Mesenteric fat pad (tissue), 1 donor: ENCODE measurements at places on chromosomes 5 and 9.

DNA sequence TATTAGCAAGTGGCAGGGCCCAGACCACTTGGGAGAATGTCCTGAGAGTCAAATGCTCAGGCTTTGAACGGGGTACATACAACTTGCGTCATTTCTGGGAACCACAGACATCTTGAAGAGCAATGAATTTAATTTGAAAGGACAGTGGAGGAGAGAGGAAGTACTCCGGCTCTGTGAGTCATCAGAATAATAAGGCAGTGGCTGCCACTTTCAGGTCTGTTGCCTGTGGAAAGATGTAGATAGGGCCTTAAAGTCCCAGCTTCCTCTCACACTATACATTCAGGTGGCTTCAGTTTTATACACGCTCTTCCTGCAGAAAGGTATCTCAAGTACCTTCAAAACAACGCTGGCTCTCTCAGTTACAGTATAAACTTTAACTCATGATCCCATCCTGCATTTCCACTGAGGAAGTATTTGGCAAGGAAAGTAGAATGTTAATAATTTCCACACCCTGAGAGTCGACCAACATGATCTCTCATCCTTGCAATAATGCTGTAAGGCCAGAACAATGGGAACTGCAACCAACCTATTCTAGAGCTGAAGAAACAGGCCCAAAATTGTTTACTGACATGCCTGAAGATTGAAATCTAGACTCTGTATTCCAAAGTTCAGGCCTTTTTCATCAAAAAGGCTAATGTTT, 6.8 kb upstream of the PRUNE2 start:
- DNase-seq = no peak

DNA sequence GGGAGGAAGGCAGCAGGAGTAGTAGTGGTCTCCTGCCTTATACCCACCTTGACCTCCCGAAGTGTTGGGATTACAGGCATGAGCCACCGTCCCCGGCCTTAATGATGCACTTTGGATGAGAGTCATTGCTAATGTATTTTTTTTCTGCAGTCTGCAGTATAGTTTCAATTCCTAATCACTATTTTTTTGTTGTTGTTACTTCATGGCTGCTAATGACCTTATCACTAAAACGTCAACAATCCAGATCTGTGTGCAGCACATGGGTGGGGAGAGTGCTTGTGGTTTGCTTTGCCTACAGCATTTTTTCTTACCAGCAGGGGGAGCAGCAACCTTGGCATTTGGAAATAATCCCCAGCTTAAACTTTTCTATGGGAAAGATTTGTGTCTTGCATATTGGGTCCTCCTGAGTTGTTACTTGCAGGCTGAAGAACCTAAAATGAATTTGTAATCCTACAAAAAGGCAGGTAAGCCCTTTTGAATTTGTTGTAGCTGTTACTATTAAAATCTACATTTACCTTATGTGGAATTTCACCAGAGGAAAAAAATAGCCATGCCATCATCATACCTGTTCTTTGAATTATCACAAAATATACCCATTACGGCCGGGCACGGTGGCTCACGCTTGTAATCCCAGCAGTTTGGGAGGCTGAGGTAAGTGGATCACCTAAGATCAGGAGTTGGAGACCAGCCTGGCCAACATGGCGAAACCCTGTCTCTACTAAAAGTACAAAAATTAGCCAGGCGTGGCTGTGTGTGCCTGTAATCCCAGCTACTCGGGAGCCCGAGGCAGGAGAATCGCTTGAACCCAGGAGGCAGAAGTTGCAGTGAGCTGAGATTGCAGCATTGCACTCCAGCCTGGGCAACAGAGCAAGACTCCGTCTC, 6.3 kb upstream of the MED7 start:
- no peak for DNase-seq

DNA sequence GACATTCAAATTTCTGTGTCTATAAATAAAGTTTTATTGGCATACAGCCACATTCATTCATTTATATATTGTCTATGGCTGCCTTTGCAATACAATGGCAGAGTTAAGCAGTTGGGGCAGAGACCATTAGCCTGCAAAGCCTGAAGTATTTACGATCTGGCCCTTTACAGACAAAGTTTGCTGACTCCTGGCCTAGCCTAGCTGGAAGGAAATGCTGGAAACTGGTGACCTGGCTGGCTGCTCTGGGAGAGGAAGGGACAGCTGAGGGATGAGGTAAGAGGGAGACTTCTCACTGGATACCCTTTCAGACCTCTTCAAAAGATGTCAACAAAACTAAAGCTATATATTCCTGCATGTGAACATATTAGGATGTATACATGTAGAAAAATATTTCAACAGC, 66.0 kb upstream of the PPARGC1B start:
- no peak for DNase-seq

- DNase-seq = no peak
Observed at GRCh38 chr9:136759001-136759400, 958 bp upstream of the LCN8 start.

GRCh38 chr5:147617191-147617606, 107.3 kb upstream of the DPYSL3 start:
- no peak for DNase-seq

DNA sequence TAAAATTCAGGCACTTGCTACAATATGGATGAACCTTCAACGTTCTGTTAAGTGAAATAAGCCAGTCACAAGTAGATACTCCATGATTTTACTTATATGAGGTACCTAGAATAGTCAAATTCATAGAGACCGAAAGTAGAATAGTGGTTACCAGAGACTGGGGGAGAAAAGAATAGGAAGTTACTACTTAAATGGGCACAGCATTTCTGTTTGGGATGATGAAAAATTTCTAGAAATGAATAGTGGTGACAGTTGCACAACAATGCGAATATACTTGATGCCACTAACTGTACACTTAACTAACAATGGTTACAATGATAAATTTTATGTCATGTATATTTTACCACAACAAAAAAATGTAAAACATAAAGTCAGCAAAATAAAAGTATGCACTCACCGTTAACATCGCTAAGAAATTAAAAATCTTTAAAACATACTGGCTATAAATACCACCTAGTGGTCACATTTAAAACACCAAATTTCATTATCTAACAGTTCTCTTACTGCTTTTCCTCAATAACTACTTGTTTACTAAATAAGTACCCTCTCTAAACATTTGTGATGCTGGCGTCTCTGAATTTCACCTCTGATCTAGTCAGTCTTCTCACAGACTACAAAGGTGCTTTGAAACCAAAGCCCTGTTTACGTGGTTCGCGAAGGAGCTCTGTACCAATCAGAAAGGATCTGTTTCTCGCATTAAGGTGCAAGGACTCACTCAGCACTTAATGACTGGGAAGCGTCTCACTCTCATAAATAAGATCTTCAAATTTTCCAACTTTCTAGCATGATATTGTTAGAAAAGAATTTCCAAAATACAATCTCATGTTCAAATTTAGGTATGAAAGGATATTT, 22.7 kb downstream of the KIF3A start:
- DNase-seq = no peak

DNA sequence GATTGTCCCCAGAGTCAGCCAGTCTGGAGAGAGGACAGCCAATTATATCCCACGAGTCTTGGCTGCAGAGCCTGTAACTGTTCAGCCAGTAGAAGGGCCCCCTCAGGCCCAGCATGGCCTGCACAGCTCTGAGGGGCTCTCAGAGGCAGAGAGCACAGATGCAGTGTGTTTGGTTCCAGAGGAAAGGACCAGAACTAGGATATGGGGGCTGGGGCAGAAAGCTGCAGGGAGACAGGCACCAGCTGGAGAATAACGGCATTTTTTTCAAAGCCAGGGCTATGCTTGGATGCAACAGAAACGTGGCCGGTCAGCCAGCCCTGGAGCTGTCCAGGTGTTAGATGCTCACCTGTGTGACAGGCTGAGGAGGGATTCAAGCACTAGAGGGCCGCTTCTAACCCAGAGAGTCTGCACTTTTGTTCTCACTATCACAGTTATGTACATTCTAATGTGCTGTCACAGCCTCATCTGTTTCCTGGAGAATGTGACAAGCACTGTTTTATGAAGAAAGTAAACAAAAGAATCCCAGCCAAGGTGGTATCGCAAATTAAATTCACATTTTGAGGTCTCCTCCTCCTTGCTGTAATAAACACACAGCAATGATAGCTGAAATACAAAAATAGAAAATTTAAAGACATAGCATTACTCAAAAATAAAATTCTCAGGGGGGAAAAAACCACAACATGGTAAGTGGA, 96.5 kb downstream of the GABBR2 start:
- DNase-seq = no peak

- no peak for DNase-seq
Observed at GRCh38 chr5:117102591-117102990, 528.0 kb upstream of the SEMA6A start.

- DNase-seq = no peak
Observed at GRCh38 chr5:147780924-147781573, 1.5 kb downstream of the JAKMIP2 start.

DNA sequence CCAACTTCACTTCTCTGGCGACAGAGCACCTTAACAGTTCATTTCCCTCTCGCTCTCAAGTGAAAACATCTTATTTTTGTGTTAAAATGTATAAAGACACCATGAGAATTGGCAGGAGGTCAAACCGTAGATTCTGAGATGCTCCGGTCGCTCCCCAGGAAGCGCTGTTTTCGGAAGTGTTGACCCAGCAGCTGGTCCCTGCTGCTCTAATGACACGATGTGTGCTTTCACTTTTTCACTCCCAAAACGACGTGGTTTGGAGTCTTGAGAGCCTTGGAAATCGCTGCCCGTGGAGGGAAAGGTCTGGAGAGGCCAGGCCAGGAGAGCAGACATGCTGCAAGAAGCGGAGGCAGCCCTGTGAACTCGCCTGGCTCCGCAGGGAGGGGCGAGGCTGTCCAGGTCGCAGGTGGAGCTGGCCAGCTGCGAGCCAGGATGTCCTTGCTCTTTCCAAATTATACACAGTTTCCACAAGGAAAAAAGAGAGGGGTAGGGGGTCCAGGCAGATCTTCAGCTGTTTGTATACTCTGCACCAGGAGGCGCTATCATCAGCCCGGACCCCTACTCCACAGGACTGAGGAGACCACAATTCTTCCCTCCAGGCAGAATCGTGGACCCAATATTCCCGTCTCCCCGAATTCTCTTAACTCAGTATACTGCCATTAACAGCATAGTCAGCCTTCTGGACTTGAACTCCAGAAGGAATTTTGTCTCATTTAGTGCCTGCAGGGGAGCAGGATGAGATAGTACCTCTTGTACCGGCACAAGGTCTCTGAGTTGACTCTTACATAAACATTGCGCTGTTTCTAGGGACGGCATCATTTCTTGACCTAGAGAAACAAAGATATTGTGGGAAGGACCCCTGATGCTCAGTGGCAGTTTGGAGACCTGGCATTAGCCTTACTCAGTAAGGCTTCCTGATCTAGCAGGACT, 248.6 kb upstream of the ANKRD55 start:
- DNase-seq = no peak

DNA sequence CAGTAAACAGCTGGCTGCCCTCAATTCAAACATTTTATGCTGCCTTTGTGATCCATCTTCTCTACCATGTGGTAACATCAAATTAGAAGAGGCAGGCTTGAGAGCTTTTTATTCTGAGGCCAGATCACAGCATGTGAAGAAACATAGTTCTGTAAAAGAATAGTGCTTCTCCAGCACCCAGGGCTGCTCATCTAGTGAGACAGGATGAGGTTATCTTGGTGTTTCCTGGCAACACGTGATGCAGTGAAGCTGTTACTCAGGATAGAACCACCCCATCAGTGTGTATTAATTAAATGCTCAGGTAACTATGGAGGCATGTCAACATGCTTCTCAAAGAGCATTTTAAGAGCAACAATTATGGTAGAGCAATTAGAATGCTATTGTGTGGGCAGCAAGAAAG, 400.5 kb upstream of the ACO1 start:
- DNase-seq = no peak

DNA sequence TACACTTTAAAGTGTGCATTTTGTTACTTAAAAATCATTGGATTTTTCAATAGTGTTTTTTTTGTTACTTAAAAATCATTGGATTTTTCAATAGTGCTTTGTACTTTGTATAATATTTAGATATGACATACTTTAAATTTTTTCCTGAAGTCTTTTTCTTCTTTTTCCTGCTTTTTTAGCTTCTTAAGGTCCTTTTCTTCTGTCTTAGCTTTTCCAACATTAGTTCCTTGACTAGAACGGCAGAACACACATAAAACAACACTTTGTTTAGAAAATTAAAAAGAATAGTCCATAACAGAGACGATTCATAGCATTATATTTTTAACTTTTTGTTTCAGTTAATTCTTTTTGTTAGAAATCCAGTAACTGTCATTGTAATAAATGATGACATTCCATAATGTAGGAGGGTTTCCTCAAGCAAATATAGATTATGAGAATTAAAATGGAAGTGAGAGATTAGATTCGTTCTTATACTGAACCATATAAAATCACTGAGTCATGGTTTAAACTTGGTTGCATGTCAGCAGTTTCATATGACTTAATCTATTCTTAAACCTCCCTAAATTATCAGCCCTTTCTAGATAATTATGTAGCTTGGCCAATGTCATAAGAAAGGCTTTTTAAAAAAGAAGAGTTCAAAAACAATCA, 45.3 kb upstream of the RICTOR start:
- no peak for DNase-seq

DNA sequence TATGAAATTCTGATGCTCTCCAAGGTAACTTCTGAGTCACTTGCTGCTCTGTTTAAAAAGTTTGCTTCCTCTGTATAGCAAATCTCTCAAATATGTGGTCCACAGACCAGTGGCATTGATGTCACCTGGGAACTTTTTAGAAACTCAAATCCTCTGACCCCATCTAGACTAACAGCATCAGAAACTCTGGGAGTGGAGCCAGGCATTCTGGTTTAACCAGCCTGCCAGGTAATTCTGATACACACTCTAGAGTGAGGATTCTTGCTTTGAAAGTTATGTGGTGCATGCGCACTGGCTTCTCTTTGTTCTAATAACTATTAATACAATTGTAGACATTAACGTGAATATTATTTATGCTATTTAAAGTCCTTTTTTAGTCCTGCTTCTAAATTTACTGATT, 298.1 kb downstream of the SLF1 start:
- DNase-seq = no peak

DNA sequence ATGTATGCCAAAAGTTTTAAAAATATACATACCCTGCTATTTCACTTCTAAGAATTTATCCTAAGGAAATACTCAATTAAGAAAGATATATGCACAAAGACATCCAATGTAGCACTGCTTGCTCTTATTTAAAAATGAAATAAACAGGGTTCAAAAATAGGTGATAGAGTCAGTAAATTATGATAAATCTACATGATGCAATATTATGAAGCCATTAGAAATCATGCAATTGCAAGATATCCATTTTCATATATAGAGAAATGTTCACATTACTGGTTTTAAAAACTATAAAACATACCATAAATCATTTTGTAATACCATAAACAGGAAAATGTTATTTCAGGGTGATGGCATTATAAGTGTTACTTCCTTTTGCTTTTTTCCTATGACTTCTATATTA, 8.6 kb upstream of the SLC12A2 start:
- no peak for DNase-seq

- no peak for DNase-seq
Observed at GRCh38 chr9:20488691-20489090, 133.6 kb downstream of the MLLT3 start.

- no peak for DNase-seq
Observed at GRCh38 chr5:152534641-152535040, 129.6 kb upstream of the NMUR2 start.

- DNase-seq = no peak
Observed at GRCh38 chr5:56012281-56012963, 17.7 kb upstream of the IL6ST start.

GRCh38 chr5:151432210-151432609, 15.2 kb upstream of the SLC36A1 start:
- no peak for DNase-seq

- DNase-seq = no peak
Observed at GRCh38 chr5:38543886-38544285, 12.6 kb downstream of the LIFR start.

GRCh38 chr5:112735702-112736101, 2.0 kb upstream of the APC start:
- no peak for DNase-seq

GRCh38 chr9:126293522-126293889, 33.1 kb upstream of the MVB12B start:
- DNase-seq = no peak
